Neural crest cell (in vitro differentiated cells): ENCODE measurements at places on chromosomes 5 and 9.

- DNase-seq = no peak
Observed at GRCh38 chr5:58365791-58366190, 94.1 kb downstream of the PLK2 start.

DNA sequence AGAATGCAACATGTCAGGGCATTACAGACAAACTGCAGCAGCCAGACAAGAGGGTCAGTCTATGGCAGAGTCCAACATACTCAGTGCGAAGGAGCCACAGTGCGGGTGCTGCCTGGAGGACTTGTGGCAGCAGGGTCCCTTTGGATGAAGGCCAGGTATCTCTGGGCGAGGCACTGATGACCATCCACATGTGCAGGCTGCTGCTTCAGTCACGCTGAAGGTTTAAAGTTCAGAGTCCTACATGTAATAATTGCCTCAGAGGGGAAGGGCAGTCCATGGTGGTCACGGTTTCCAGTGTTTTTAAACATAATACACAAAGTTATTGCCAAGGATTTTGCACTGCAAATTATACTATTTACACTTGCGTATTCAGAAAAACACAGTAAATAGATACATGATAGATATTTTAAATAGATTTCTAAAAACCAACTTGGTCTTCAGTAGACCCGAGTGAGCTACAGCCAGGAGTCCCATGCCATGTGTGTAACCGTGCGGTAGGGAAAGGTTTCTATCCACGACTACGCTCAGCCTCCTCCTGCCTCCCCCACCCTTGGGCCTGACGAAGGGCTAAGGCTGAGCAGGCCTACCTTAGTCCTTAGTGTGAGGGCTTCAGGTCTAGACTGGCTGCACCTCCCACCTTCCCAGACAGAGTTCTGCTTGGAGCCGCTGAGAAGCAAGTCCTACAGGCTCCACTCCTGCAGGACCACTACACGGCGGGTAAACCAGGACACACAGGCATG, 76.2 kb downstream of the GPR21 start:
- DNase-seq = no peak

DNA sequence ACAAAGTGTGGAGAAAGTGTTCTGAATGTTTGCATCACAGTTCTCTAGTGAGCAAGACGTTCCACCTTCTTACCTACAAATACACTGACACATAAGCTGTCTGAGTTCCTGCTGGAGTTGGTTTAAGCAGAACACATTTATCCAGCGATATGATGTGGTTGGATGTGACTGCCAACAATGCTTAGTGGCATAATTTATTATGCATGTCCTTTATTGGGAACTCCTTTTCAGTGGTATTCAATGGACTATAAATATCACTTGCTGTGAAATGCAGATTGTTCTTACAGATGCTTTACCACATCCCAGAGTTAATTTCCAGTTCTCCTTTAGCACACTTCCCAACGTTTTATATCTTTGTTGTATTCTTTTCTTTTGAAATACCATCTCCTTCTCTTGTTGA, 222.2 kb downstream of the LURAP1L start:
- no peak for DNase-seq

DNA sequence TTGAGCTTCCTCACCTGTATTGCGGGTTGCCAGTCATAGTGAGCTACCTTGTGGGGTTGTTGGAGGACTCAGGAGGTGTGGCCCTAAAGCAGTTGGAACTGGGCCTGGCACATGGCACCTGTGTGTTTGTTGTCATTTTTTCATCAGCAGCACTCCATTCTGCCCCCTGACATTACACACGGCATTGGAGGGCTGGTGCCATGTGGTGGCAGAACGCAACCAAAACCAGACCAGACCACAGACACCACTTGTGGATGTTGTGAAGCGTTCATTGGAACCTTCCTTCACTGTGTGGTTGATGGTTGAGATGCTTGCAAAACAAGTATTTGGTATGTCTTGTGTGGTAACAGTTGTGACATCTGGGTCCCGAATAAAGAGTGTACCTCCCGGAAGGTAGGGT, 113.2 kb upstream of the ERCC6L2 start:
- no peak for DNase-seq

- DNase-seq = no peak
Observed at GRCh38 chr5:60526336-60526875, 173.6 kb downstream of the DEPDC1B start.

DNA sequence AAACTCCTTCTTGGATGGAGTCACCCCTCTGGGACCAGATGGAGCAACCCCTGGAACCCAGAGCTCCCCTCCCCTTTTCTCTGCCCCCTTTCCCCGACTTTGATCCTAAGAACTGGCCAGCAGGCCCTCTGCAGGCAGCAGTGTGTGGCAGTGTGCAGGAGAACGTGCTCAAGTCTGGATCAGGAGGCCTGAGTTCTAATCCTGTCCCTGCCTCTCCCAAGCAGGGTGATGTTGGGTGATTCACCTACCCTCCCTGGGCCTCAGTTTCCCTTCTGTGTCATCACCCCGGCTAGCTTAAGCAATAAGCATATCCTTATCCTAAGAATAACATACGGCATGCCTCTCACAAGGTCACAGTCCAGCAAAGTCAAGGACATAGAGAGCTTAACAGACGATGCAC, 67.6 kb downstream of the C9orf50 start:
- no peak for DNase-seq

DNA sequence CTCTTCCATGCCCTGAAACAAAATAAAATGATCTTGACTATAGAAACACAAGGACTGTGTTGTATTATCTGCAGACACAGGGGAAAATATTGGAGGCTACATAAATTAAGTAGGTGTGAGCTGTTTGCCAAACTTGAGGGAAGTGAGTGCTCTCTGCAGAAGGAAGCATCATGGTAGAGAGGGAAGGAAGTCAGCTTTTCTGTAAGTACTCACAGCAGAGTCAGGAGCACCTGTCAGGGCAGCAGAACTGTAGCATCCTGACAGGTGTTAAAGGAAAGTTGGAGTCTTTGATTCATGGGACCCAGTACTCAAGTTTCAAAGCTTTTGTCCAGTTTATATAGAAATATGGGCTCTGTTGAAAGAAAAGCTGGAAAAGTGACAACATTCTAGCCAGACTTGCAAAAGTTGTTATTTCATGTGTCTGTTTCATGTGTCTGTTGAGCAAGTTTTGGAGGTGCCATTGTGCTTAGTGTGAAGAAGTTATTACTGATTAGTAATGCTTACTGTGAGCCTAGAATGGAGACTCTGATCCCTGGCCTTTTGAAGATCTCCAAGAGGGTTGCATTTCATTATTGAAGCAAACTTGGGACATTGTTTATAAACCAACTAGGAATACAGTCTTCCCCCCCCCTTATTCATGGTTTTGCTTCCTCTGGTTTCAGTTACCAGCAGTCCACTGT, 194.7 kb downstream of the SPATA31D1 start:
- DNase-seq = no peak

GRCh38 chr5:154761046-154761736, 6.0 kb downstream of the LARP1 start:
- no peak for DNase-seq

- DNase-seq = no peak
Observed at GRCh38 chr9:110797611-110798010, 129.0 kb downstream of the MUSK start.

DNA sequence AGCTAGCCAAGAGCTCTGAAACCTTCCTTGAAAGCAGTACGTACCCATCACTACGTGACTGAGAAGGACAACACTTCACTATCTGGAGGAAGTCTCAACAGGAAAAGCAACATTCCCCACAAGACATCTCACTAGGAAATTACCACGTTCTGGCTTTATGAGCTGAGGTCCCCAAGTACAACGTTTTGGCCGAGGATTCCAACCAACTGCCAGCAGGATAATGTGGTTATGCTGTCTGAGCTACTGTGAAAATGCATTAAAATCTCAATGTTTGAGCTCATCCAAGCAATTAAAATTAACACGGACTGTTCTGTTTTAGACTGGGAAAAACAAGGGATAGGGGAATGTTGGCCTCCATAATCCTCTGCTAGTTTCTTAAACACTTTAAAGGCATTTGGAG, 16.4 kb downstream of the MED27 start:
- DNase-seq = no peak

DNA sequence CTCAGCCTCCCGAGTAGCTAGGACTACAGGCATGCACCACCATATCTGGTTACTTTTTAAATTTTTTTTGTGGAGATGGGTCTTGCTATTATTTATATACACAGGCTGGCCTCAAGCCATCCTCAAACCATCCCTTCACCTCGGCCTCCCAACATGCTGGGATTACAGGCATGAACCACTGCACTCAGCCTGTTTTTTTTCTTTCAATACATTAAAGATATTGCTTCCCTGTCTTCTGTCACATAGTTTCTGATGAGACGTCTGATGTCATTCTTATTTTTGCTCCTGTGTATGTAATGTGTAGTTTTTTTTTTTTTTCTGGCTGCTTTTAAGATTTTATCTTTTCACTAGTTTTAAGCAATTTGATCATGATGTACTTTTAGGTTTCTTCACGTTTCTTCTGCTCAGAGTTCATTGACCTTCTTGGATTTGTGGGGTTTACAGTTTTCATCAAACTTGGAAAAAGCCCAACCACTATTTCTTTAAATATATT, 11.4 kb upstream of the RGS3 start:
- DNase-seq = no peak

- DNase-seq = no peak
Observed at GRCh38 chr9:128257086-128257825, 18.6 kb downstream of the GOLGA2 start.

- no peak for DNase-seq
Observed at GRCh38 chr5:22102823-22103359, 750.3 kb downstream of the CDH12 start.

GRCh38 chr5:402615-403359, 40.2 kb upstream of the EXOC3 start:
- no peak for DNase-seq

- DNase-seq = peak; percentile 44
Observed at GRCh38 chr5:133421394-133421793, 190.9 kb downstream of the FSTL4 start.

DNA sequence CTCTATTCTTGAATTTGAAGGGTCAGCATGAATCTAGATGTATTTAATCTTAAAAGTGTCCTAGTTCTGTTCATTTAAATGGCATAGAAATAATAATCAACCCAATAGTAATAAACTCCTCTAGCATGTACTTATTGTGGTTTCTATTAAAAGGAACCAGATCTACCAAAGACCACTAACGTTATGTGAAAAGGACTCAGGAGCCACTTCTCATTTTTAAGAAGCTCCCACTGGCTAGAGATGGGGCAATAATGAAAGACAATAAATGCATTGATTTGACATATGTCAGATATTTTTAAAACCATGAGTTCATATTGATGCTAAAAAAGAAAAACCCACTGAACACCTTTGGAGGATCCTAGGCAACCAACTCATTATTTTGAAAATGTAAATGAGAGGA, 191.9 kb downstream of the ATP10B start:
- no peak for DNase-seq

DNA sequence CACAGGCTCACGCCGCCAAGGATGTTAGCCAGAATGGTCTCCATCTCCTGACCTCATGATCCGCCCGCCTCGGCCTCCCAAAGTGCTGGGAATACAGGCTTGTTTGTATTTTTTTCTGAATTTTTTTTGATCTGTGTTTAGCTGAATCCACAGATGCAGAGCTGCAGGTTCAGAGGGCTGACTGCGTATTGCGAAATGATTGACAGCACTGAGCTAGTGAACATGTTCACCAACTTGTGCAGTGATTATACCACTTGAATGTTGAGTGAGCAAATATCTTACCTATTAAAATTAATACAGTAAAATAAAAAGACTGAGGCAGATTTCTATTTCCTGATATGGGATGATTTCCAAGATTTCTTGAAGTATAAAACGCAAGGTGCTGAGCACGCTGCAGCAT, 123.1 kb upstream of the PHYKPL start:
- DNase-seq = no peak

DNA sequence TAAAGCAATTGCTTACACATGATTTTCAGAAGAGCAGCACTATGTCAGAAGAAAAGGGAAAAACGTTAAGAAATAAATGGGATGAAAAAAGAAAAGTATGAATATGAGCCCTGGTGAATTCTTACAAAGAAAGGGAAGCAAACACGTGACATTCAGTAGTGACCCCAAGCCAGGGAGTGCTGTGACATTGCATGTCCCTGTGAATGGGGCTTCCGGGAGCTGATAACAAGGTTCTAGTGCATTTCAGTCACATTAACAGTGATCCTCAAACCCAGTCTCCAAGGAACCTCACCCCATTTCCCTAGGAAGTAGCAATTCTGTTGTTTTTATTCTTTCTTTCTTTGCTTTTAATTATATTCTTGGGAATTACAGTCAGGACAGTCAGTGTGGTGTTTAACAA, 27.3 kb downstream of the TMEM252 start:
- no peak for DNase-seq
